Breast epithelium (tissue), 4 donors: ENCODE measurements at places on chromosomes 7 and 10. TPM values are rescaled to one million over a fixed set of nuclear protein-coding genes. Genes with fewer than 3 reads are reported as not detected.
A peak's percentile ranks its signal among the peaks of the same experiment; 100 is the strongest.

CLDN15 gene
- total RNA-seq = 44.6 TPM

DNA sequence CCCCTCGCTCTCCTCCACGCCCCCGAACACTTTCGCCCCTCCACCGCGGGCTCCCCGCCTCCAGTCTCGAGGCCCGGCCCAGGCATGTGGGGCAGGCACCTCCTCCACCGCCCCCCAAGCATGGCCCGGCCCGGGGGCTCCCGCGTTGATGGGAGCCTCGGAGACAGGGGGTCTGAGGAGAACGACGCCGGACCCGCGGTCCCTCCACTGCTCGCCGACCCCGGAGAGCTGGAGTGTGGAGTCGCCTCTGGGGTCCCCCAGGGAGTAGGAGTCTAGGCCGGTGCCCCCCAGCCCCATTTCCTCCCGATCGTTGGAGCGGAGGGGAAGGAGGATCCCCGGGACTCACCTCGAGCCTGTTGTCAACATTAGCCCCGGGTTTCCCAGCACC, 206 bp downstream of the UPF2 start:
- no peaks in the 10 kb centered on the region for H3K4me1 ChIP-seq
- peak overlapping the region; percentile 98 for H3K27ac ChIP-seq
- H3K27me3 ChIP-seq = no peaks in the 10 kb centered on the region
- peak overlapping the region; percentile 98 for H3K4me3 ChIP-seq
- peak; percentile 56 for DNase-seq

- no peaks in the 10 kb centered on the region for H3K36me3 ChIP-seq
- H3K4me1 ChIP-seq = no peaks in the 10 kb centered on the region
- H3K27me3 ChIP-seq = no peaks in the 10 kb centered on the region
- DNase-seq = no peak
Observed at GRCh38 chr10:106440355-106440754, 724.2 kb downstream of the SORCS1 start.

PCDH15 gene
- total RNA-seq = not detected

DNA sequence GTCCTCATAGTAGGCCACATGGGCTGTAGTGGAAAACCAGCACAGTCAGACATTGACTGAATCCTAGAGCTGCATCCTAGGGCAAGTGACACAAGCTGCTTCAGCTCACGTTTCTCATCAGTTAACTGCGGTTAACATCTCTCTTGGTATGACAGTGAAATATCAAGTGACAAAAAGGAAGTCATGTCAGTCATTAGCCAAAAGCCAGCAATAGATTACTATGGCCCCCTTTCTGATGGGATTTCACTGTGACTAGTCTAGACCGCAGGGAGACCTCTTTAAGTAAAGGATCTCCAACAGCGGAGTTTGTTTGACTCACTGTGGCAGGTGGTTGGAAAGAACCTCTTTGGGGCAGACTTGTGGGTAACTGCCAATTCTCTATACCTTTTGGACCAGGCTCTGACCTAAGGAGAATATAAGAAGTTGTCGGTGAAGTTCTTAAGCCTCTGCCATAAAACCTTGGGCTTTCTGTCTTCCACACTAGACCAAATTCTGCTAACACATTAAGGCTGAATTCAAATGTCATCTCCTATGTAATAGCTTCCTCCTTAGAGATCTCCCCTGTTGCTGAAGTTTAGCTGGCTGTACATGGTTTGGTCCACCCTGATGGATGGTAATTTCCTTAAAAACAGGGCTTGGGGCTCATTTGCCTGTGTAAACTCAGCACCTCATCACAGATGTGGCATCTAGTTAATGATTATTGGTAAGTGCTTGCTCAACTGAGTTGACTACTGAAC, 115.3 kb downstream of the SGMS1 start:
- no peak for DNase-seq
- H3K36me3 ChIP-seq = no peaks in the 10 kb centered on the region
- no peak overlapping the region for H3K27ac ChIP-seq
- peaks cover 4% of the 10 kb centered on the region for H3K4me1 ChIP-seq
- H3K27me3 ChIP-seq = no peaks in the 10 kb centered on the region

DNA sequence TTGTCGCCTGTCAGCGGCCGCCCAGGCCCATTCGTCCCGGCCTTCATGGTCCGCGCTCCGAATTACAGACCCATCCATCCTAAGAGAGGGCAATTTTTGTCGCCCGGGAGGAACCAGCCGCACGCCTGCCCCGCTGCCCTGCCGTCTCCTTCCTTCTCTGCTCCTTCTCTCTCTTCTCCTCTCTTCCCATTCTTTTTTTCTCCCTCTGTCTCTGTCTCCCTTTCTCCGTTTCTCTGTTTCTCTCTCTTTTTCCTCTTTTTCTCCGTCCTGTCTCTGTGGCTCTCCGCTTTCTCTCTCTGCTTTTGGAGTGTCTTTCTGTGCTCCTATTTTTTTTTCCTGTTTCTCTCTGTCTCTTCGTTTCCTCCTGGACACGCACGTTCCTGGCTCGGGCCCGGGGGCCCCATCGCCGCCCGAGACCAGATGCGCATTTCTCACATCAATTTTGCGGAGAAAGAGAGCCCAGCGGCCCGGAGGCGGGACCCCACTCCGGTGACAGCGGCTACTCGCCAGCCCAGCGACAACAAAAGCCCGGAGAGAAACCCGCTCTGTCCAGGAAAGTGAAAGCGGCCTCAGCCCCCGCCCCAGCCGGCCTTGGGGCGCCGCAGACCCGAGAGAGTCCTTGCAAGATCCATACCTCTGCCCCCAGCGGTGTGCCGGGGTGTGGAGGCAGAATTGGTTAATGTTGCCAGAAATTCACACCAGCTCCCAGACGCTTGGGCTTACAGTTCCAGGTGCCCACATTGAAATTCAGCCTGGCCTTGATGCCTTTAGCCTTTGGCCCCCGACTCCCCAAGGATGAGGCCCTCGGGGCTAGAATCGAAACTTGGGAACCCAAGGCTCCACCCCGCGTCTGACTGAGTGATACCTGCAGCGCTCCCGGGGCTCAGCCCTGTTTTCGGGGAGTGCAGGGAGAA, 4.1 kb downstream of the LBX1 start:
- no peaks in the 10 kb centered on the region for H3K36me3 ChIP-seq
- peaks cover 23% of the 10 kb centered on the region for H3K27me3 ChIP-seq
- H3K4me3 ChIP-seq = peak overlapping the region; percentile 22
- DNase-seq = no peak

DNA sequence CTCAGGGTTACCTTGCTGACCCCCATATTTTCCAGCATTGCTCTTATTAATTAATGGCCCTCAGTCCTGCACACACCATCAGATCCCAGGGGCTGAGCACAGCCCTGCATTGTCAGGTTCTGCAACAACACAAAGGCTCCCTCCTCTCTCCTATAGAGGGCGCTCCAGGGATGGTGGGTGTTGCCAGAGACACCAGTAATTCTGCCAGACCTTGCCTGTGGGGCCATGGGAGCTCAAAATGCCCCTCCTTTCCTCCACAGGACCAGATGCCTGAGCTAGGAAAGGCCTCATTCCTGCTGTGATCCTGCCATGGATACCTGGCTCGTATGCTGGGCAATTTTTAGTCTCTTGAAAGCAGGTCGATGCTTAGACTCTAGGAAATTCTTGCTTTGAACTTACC, 42.8 kb upstream of the PRSS58 start:
- no peak for DNase-seq
- no peak overlapping the region for H3K27ac ChIP-seq
- peaks cover 9% of the 10 kb centered on the region for H3K27me3 ChIP-seq
- H3K36me3 ChIP-seq = no peaks in the 10 kb centered on the region

- H3K4me3 ChIP-seq = no peak overlapping the region
- no peaks in the 10 kb centered on the region for H3K4me1 ChIP-seq
- no peak for DNase-seq
- H3K27ac ChIP-seq = no peak overlapping the region
- H3K36me3 ChIP-seq = no peaks in the 10 kb centered on the region
- H3K27me3 ChIP-seq = no peaks in the 10 kb centered on the region
Observed at GRCh38 chr10:94092848-94093247, 99.1 kb downstream of the PLCE1 start.

DNA sequence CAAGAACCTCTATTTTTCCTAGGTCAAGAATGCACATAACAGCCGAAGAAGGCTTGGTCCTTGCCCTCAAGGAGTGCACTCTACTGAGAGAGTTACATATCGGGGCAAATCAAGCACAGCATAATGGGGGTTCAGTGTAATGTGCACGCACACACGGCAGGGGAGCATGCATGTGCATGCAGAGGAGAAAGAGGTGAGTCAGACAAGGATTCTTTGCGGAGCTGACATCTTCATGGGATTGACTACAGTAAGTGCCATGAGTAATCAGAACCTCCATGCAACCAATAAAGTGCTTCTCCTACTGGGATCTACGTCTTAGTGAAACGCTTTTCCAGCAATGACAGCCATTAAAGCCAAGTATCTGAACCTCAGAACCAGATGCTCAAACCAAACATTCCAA, 123.6 kb downstream of the RNF216 start:
- no peak overlapping the region for H3K27ac ChIP-seq

DNA sequence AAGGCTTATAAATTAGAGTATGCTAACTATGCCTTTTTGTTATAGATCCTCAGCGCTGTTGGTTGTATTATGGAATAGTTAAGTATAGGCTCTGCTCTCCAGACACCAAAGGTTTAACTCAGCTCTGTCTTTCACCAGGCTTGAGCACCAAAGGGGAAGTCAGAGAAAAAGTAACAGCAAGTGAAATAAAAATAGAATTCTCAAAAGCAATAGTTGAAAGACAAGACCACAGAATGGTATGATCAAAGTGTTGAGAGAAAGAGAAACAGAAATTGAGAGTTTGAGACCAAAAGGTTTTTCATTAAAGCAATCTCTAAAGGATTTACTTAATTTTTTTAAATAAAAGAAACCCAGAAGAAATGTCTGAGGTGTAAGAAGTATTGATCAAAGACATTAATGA, 529.8 kb upstream of the C7orf33 start:
- H3K36me3 ChIP-seq = no peaks in the 10 kb centered on the region
- H3K27me3 ChIP-seq = no peaks in the 10 kb centered on the region
- no peak for DNase-seq
- no peaks in the 10 kb centered on the region for H3K4me1 ChIP-seq
- no peak overlapping the region for H3K27ac ChIP-seq
